ENCODE measurements at places on chromosomes 1 and 21.
A peak's percentile ranks its signal among the peaks of the same experiment; 100 is the strongest.

GRCh38 chr1:211133393-211133835, 534 bp downstream of the KCNH1 start:
- DNase-seq: peak; percentile 11

GRCh38 chr1:53138991-53139884, 3.2 kb downstream of the SLC1A7 start:
- no peak for DNase-seq

GRCh38 chr1:21541835-21542234, 32.6 kb downstream of the ALPL start:
- no peak for DNase-seq

DNA sequence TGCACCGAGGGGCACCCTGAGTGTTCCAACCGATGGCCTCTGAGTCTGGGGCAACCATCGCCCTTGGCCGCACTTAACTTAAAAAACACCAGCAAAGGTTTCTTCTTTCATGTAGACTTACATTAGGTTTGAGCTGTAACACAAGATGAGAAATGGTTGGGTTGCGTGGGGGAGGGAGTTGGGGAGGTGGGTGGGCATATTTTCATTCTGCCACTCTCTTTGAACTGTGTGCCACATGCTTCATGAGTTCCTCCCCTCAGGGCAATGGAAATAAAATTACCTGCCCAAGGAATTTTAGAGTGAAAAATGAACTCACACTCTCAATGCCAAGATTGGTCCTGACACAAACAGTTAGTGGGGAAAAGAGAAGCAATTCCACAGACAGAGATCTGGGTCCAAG, 430.1 kb upstream of the USP24 start:
- no peak for DNase-seq

GRCh38 chr1:248825573-248825908, 174 bp downstream of the SH3BP5L start:
- no peak for DNase-seq

- DNase-seq: no peak
These were observed 206.4 kb upstream of the FOXD3 start for GRCh38 chr1:63116016-63116415.

GRCh38 chr1:67368046-67368514, 60.4 kb downstream of the IL12RB2 start:
- no peak for DNase-seq

DNA sequence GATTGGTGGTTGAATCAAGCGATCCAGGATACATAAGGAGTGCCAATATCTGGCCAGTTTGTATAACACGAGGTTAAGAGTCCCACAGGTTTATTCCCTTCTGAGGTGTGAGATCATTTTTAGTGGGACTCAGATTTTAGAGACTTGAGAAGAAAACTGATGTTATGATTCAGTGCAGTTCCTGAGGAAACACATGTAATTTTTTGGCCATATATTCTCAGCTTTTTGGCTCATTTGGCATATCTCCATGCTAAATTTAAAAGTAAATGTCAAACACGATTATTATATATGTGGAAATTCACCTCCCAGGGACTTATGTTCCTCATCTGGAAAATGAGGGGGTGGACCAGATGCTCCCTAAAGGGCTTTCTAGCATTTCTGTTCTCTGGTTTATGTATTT, 39.2 kb upstream of the SERBP1 start:
- no peak for DNase-seq

DNA sequence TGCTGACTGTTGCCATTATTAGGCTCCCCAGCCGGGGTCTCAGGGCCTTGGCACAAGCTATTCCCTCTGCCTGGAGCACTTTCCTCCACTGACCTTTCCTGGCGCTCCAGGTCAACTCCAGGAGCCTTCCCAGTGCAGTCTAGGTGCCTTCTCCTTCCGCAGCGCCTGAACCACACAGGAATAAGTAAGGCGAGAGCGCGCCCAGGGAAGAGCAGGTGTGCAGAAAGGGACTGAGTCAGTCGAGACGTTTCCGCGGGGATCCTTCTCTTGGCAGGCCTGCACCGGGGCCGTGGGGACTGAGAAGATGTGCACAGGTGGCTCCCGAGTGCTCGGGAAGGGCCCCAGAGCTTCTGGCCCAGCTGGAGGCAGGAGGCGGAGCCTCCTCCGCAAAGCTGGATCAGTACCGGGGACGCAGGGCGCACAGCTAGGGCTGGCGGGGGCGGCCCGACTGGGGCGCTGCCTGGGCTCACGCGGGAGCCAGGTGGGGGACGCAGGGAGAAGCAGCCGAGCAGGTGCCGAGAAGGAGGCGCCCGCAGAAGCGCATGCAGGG, 765 bp upstream of the BMP8A start:
- no peak for DNase-seq

- no peak for DNase-seq
These were observed 19.1 kb upstream of the NRDC start for GRCh38 chr1:51897699-51898031.

GRCh38 chr1:208216062-208216461, 28.1 kb downstream of the PLXNA2 start:
- no peak for DNase-seq

DNA sequence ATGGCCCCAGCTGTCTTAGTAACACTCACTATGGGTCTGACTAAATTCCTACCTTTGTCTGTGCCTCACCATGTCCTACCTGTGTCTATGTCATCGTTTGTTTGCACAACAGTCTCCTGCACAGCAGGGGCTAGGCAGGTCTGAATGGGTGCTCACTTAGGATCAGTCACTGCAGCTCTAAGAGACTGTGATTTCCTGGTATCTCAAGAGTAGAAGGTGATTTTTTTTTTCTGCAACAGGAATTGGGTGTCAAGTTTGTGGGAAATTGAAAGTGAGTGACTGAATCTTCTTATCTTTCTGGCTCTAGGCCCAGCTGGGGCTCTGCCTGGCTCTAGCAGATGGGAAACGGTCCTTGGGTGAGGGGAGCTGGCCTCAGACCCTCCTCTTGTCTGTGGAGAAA, 46.4 kb upstream of the TRABD2B start:
- no peak for DNase-seq

DNA sequence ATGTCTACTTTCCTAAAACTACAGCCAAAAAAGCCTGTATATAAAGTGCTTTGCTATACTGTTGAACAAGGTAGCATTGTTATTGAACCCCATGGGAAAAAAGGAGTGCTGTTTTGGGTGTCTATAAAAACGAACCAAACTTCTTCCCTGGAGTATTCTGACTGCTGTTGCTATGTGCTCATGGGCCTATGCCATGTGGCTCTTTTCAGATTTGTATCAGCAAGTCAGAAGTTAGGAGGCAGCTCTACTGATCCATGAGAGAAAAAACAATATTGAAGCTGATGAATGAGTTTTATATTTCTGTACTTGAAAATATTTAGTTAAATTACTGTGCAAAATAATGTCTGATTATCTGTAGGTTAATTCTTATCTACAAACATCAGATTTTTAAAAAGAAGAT, 66.5 kb downstream of the ADGRL2 start:
- no peak for DNase-seq

DNA sequence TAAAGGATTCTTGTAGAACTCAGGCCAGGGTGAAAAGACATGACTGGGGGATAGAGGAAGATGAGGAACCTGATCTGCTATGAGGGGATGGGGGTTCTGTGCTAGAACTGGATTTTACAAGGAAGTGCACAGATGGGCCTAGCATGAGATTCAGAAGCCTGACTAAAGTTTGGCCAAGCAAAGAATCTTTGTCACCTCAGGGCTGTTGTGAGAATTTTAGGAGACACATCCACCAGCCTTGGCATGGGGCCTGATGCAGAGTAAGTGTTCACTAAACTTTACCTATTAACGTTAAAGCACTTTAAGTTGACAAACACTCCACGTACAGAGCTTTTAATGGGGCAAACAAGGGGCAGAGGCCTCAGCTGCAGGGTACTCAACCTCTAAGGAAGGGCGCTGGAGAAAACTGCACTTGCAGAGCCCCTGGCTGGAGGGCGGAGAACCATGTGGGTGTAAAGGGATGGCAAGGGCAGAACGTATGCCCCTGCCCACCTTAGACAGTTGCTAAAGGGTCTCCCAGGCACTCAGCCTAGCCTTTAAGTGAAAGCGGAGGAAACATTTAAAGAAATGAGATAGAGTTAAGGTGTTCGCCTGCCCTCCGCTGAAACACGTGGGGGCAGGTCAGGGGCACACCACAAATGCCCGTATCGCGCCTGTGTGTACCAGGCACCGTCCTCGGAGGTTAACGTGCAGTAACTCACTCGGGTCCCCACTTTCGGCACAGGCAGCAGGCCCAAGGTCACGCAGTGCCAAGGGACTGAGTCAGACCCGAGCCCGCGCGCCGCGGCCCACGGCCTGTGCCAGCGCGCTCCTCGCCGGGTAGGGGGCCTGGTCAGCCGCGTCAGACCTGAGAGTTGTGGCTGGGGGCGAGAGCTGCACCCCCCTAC, 990 bp upstream of the MRPS6 start:
- no peak for DNase-seq

DNA sequence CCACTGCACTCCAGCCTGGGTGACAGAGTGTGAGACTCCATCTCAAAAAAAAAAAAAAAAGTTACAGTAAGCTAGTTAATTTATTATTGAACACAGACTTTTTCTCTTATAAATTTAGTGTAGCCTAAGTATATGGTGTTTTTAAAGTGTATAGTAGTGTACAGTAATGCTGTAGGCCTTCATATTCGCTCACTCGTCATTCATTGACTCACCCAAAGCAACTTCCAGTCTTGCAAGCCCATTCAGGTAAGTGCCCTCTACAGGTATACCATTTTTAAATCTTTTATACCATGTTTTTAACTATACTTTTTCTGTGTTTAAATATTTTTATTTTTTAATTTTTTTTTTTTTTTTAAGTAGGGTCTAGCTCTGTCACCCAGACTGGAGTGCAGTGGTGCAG, 12.1 kb downstream of the POU2F1 start:
- DNase-seq: no peak

DNA sequence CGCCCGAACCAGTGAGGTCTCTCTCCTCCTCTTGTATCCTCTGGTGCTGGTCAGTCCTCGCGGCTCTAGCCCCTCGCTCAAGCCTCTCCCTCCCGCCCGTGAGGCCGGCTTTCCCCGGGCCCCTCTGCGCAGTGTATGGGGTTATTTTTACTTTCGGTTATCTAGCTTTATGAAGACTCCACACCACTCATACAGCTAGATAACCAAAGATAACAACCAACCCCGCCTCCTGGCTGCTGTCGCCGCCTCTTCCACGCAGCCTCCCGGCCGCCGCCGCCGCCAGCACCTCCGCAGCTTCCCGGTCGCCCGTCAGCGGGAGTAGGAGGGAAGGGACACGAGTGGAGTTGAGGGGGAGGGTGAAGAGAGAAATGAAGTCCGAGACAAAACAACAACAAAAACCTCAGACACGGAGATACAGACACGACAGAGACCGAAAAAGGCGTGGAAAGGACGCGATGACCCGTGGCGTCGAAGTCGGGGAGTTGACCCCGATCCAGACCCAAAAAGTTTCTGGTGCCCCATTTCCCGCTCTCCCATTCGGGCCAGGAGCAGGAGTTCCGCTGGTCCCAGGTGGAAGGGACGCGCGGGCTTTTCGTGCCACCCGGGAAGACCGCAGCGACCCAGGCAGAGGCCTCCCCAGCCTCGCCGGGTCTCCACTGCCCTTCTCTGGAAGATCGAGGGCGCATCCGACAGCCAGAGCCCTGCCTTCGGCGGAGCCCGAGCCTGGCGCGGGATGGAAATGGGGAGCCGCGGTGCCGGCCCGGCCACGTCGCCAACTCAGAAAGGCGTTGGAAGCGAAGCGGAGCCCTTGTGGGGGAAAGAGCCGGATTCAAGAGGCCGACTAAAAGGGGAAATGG, 51.4 kb downstream of the RHBG start:
- no peak for DNase-seq

DNA sequence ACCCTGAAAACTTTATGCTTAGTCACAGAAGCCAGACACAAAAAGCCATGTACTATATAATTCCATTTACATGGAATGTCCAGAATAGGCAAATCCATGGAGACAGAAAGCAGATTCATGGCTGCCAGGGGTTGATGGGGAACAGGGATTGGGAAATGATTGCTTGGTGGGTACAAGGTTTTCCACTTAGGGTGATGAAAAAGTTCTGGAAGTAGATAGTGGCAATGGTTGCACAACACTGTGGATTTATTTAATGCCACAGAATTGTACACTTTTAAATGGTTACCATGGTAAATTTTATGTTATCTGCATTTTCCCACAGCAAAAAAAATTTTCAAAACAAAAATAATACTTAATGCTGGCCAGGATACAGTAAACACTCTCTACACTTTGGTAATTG, 40.6 kb downstream of the ENAH start:
- DNase-seq: no peak

DNA sequence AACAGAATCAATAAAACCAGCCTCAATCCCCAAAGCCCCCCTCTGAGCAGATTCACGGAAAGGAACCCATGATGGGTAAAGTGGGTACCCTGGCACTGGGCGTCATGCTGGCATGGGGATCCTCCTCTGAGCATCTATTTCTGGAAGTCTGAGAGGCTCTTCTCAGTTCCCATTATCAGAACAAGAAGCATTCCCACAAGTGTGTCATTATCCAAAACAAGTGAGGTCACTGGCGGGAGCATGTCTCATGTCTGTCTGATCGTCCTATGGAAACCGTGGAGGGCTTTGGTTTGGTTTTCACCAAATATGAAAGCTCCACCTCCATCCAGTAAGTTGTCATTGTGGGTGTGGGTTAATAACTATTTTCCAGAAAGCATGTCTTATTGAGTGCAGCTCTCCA, 70.7 kb downstream of the PGM1 start:
- DNase-seq: no peak

- no peak for DNase-seq
These were observed 102.6 kb downstream of the APP start for GRCh38 chr21:26067836-26068594.

DNA sequence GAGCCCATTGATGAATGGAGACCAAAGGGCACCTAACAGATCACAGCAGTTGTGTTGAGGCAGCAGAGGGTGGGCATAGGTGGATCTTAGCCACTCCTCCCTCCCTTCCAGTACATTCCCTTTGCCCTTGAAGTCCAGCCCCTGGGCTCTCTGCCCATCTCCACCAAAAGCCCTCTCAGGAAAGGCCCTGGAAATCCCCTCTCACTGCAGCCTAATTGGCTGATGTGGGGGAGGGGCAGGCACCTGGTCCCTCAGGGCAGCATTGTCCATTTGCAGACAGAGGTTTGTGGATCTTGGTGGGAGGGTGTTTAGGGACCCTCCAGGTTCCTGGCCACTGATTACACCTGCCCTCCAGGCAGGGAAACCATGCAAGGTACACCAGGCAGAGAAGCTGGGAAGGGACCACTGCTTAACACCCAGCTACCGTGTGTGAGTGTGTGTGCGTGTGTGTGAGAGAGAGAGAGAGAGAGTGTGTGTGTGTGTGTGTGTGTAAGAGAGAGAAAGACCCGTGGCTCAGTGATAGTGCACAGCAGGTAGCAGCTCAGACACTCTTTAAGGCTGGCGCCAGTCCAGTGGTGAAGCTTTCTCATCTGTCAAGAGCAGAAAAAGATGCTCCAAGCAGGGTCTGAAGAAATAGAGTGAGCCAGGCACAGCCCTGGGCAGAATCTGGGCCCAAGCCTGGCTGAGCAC, 71.1 kb downstream of the MATN1 start:
- no peak for DNase-seq

- no peak for DNase-seq
These were observed 417.0 kb upstream of the ESRRG start for GRCh38 chr1:217140041-217140901.

- DNase-seq: no peak
These were observed 67.5 kb upstream of the CD34 start for GRCh38 chr1:207978441-207978840.

GRCh38 chr1:114468047-114468446, 43.0 kb downstream of the TRIM33 start:
- DNase-seq: no peak

Data from stimulated activated CD4-positive, alpha-beta T cell treated with anti-CD3 and anti-CD28 coated beads, TNF-alpha, amount 100 ng/mL, for 48 hours (primary cell).